ENCODE measurements at places on chromosomes 6 and 20.

GRCh38 chr6:3061501-3061941 lies 6.8 kb upstream of the RIPK1 start:
- no peak for DNase-seq
- peaks cover 7% of the 10 kb centered on the region for H3K27me3 ChIP-seq
- H3K4me3 ChIP-seq = no peak overlapping the region
- peaks cover 4% of the 10 kb centered on the region for H3K36me3 ChIP-seq
- H3K27ac ChIP-seq = no peak overlapping the region

- peaks cover 11% of the 10 kb centered on the region for H3K27me3 ChIP-seq
- H3K4me3 ChIP-seq = no peak overlapping the region
- no peaks in the 10 kb centered on the region for H3K36me3 ChIP-seq
- no peak for DNase-seq
- no peak overlapping the region for H3K27ac ChIP-seq
These were observed 151.0 kb upstream of the HEY2 start for GRCh38 chr6:125598422-125598821.

DNA sequence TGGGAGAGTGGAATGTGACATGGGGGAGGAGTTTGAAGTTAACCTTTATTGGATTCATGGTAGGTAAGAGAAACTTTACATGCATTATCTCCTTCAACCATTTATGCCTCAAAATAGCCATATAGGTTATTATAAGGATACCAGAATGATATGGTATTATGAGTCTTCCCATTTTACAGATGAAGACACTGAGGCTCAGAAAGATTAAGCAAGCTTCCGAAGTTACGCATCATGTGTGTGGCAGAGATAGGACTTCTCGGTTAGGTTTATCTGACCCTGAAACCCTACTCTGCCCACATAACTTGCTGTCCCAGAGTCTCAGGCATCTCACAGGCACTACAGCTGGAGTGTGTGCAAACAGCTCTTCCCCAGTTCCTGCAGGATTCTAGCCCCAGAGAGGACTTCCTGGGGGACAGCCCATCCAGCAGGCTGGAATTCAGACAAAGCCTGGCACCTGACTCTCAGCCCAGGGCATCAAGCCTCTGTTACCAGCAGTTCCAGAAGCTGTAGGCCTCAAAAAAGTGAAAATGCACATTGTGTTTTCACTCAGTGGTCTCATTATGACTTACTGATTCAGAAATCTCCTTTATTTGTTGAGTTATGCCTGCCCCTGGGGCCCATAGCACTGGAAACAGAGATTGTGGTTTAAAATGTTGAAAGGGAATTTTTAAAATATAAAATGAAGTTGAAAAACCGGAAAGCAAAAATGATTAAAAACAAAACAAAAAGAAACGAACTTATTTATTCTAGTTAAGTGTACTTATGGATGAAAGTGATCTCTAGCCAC lies 512.8 kb upstream of the CHD6 start:
- no peaks in the 10 kb centered on the region for H3K27me3 ChIP-seq
- no peak overlapping the region for H3K4me3 ChIP-seq
- no peaks in the 10 kb centered on the region for H3K36me3 ChIP-seq
- H3K27ac ChIP-seq = no peak overlapping the region
- DNase-seq = no peak

DNA sequence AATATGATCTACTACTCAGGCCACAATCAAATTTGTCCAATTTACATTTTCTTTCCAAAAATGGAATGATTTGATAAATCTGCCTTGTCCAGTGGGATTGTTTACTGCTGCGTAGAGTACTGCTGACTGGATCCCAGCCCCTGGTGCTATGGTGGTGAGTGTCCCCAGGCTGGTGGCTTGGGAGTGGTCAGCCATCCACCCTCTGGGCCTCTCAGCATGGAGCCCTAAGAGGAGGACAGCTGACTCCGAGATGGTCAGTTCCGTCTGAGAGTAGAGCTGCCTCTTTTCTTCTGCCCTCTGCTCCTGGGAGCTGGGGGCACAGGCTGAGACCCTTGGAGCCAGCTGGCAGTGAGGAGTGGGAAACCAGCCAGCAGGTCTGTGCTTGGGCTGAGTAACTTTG lies 22.7 kb downstream of the PRDM13 start:
- DNase-seq = no peak
- H3K27ac ChIP-seq = no peak overlapping the region
- H3K4me3 ChIP-seq = no peak overlapping the region
- H3K27me3 ChIP-seq = peaks cover 43% of the 10 kb centered on the region
- no peaks in the 10 kb centered on the region for H3K4me1 ChIP-seq

DNA sequence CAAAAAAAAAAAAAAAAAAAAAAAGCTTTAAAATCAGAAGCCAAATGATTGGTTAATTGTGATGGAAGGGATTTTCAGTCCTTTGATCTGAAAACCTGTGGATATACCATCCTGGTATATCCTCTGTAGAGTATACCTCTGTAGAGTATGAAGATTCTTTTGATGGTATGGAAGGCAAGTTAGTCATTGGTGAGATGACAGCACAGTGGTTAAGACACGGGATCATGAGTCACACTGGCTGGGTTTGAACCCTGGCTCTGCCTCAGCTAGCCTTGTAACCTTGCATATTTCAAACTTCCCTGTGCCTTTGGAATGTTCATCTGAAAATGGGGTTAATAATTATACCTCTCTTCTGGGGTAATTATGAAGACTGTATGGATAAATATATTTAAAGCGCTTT lies 179.3 kb downstream of the CARMIL1 start:
- peaks cover under 1% of the 10 kb centered on the region for H3K36me3 ChIP-seq
- H3K4me3 ChIP-seq = no peak overlapping the region
- no peak for DNase-seq
- no peaks in the 10 kb centered on the region for H3K4me1 ChIP-seq

- H3K36me3 ChIP-seq = peaks cover 3% of the 10 kb centered on the region
- H3K4me3 ChIP-seq = peak overlapping the region; percentile 87
- peaks cover 20% of the 10 kb centered on the region for H3K27me3 ChIP-seq
- peaks cover 54% of the 10 kb centered on the region for H3K4me1 ChIP-seq
These were observed 59.4 kb downstream of the TRIM27 start for GRCh38 chr6:28864326-28864923.

All from activated CD8-positive, alpha-beta memory T cell treated with anti-CD3 and anti-CD28 coated beads, Interleukin-2, amount 10 ng/mL, durations not matched to agents 7 days and 5 days (primary cell).